ENCODE measurements at places on chromosomes 12 and 14.
A peak's percentile ranks its signal among the peaks of the same experiment; 100 is the strongest.

DNA sequence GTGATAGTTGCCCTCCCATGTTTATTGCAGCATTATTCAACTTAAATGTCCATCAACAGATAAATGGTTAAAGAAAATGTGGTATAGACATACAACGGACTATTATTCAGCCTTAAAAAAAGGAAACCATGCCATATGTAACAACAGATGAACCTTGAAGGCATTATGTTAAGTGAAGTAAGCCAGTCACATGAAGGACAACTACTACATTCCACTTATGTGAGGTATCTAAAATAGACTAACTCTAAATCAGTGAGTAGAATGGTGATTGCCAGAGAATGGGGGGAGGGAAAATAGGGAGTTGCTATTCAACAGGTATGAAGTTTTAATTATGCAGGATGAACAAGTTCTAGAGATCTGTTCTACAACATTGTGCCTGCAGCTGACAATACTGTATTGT is 10.1 kb downstream of the PCNX4 start:
- DNase-seq = no peak

DNA sequence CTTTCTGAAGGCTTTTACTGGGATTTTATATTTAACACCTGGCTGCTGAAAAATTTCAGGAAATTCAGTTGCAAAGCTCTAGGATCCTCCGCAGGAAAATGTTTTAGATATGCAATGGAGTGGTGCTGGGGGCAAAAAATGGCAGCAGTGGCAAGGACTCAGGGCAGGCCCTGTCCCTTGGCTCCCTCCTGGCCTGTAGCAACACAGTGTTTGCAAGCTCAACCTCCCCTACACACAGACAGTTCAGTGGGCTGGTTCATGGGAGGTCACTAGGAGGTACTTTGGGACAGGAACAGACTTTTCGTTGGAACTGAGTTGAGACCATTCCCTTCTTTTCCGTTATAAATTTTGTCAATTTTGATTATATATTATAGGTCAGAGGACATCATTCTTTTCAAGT is 270.4 kb downstream of the ADAMTS20 start:
- no peak for DNase-seq

DNA sequence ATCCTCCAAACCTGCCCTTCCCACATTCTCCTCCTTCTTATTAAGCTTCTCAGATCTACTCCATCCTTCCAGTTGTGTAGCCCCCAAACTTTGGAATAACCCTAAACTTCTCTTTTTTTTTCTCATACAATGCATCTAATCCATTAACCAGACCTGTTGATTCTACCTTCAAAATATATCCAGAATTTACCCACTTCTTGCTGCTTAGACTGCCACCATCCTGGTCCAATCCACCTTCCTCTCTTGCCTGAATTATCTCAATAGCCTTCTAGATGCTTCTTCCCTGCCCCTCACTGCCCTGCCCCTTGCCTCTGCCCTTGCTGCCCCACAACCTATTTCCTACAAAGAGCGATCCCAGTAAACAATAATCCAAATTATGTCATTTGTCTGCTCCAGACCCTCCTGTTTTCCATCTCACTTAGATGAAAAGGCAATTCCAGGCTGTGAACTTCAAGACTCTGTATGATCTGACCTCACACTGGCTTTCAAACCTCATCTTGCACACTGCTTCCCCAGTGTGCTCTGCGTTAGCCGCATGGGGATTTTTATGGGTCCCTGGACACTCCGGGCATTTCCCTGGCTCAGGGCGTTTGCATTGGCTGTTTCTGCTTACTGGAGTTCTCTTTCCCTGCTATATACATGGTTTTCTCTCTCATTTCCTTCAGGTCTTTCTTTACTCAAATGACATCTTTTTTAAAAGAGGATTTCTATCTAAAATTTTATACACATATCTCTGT is 42.6 kb upstream of the HIF1A start:
- DNase-seq = no peak

DNA sequence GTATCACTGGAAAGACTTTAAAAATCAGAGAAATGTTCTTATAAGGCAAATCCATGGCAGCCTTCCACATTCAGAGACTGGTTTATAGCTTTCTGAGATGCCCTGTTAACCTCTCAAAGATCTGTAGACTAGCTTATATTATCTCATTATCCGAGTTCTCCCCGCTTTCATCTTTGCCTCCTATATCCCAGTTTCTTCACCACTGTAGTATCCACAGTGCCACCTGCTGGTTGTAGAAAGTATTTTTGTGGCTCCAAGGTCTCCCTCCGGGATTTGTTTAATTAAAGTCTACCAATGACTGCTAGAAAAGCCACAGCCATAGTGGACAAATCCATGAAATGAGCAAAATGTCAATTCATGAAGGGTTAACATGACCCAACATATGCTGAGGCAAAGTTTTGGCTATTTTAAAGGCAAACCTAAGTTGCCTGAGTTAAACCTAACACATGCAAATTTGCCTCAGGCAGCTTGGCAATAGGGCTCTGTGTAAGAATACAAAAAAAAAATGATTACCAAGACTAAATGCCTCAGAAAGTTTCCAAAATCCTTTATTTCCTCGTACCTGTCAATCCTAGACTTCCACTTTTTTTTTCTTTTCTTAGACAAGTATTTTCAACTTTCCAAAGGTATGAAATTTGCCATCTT is 218.8 kb upstream of the BMP4 start:
- peak; percentile 28 for DNase-seq

- DNase-seq = no peak
Measured at GRCh38 chr12:15212930-15213329, 8.3 kb downstream of the RERG start.

DNA sequence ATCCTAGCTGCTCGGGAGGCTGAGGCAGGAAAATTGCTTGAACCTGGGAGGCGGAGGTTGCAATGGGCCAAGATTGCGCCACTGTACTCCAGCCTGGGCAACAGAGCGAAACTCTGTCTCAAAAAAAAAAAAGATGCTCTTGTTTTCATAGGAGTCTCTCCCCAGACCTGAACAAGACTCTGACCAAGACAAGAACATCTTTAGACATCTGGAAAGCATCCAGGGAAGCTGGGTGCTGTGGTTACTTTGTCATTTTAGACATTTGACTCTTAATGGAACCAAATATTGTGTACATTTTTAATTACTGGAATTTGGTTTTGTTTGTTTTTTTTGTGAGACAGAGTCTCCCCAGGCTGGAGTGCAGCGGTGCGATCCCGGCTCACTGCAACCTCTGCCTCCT is 21.1 kb upstream of the ATF1 start:
- no peak for DNase-seq

DNA sequence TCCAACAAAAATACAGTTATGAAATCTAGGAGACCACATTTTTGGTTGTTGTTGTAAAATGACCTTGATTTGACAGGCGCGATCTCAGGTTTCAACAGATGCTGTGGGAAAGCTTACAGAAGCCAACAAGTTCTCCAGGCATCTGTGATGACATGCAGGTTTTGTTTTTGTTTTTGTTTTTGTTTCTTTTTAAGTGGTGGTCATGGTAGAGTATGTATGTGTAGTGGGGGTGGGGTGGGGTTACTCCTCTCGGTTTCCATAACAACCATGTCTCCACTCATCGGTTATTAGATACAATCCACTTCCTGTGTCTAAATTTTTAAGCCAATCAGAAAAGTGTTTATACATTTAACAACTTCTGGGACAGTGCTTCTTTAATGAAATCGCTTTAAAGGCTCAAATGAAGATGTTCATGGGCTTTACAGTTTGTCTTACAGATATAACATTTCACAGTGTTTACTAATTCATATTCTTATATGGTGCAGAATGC is 199.9 kb upstream of the FOXN3 start:
- no peak for DNase-seq

- no peak for DNase-seq
Measured at GRCh38 chr14:34374998-34375740, 86.9 kb downstream of the SPTSSA start.

GRCh38 chr12:107329569-107330324 is 236.4 kb upstream of the CRY1 start:
- DNase-seq = no peak

DNA sequence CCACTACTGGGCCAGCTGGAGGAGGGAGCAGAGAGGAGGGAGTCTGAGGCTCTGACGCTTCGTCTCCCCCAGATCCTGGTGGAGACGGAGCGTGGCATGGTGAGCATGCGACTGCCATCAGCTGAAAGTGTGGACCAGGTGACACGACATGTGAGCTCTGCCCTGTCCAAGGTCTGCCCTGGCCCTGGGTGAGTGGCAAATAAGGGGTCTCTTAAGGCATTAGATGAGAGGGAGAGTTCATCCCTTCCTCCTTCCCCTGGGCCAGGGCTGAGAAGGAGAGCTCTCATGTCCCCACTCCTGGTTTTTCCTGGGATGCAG is 2.5 kb downstream of the CARMIL3 start:
- no peak for DNase-seq

DNA sequence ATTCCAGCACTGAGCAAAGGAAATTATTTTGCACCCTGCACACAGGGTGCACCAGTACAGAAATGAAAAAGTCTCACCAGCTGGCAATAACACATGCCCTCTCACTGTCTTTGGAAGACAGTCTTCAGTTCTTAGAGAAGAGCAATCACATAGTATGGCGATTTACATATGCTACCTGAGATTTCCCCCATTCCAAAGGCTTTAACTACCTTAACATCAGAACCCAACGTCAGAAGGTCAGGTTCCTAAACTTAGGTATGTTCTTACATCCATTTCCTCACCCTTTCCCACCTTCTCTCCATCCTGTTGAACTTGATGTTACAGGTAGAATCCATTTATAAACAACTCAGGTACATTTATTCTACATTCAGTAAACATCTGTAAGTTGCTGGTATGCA is 167.8 kb downstream of the PAWR start:
- no peak for DNase-seq

GRCh38 chr14:51176839-51177238 is 63.2 kb upstream of the TMX1 start:
- DNase-seq = no peak

DNA sequence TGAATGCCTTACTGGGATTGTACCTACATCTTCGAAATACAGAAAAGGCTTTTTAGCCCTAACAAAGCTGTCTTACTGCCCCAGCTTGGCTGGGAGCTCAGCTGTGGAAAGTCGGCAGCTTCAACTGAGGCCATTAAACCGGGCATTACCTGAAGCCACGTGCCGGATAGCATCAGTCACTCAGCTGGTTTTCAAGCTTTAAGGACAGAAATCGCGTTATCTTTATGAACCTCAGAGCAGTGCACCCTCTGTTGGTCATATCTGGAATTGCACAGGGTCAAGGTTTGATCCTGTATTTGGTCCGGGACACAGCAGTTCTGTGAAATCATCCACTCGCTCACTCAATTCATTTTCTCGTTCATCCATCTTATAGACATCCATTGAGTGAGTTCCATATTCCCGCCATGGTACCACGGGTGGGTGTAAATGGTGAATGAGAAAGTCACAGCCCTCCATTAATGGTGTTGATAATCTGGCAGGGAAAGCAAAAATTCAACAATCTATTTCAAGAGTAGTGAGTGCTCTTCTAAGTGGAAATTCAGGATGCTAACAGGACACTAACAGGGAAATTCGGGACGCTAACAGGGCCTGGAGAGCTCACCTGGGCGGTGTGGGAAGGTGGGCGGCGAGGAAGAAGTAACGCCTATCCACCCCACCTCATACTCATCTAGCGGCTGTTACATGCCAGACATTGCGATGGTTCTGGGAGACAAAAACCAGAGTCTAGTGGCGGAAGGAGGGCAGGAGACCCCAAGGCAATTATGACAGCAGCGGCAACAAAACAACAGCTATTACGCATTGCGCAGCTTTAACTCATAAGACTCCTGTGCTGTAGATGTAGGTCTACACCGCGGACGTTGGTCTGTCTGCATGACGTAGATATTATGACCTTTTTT is 60.6 kb upstream of the TCL1A start:
- DNase-seq = peak; percentile 34

- DNase-seq = no peak
Measured at GRCh38 chr12:82835217-82835616, 148.5 kb downstream of the TMTC2 start.

GRCh38 chr12:110234755-110235154 is 46.3 kb upstream of the ATP2A2 start:
- no peak for DNase-seq

DNA sequence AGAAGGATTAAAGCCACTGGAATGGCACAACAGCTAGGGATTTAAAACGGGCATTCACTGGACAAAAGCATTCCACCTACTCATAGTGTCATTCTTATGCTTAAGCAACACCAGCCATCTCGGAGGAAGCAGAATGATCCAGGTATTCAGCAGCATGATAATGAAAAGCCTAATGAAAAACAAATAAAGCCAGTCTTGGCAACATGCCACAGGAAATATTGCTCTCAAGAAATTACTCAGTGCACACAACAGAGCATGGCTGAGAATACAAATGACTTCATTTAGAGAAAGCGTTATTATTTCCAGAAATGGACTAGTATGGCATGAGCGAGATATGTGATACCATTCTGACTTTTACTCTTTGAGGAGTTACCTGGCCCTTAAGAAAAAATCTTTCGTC is 442.2 kb downstream of the APAF1 start:
- no peak for DNase-seq

GRCh38 chr12:49228653-49229052 is 36.2 kb upstream of the TUBA1C start:
- no peak for DNase-seq

GRCh38 chr12:583251-583869 is 79.9 kb downstream of the NINJ2 start:
- DNase-seq = no peak

DNA sequence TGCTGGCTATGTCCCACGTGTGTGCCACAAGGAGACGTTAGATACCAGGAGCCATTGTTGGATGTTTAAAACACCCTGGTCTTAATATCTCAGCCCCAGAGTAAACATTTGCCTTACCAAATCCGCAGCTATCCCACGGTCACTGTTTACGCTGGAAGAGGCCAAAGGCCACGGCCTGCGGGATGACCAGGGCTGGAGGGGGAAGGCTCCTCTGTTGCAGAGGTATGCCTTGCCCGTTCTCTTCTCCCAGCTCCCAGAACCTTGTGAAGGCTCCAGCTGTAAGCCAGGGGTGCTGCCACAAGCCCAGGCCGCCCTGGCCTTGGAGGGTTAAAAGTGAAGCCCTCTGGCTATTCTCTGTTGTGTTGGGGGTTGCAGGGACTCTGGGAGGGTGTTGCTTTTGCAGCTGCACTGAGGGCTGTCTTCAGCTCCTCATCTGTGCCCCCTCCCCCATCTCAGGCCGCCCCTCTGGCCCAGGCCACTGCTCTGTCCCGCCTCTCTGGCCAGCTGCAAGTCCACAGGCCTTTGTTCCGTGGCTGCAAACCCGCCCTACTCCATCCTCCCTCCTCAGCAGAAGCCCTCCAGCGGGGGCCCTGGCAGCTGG is 2.5 kb downstream of the PLEKHG3 start:
- no peak for DNase-seq

- DNase-seq = no peak
Measured at GRCh38 chr12:75020068-75020557, 189.5 kb downstream of the KCNC2 start.

- DNase-seq = no peak
Measured at GRCh38 chr12:39062266-39062996, 157.0 kb upstream of the CPNE8 start.

Measured in stimulated activated CD4-positive, alpha-beta T cell treated with anti-CD3 and anti-CD28 coated beads, Interleukin-4, amount 100 ng/mL, for 48 hours (primary cell).